ENCODE measurements at places on chromosomes 1 and 21.

DNA sequence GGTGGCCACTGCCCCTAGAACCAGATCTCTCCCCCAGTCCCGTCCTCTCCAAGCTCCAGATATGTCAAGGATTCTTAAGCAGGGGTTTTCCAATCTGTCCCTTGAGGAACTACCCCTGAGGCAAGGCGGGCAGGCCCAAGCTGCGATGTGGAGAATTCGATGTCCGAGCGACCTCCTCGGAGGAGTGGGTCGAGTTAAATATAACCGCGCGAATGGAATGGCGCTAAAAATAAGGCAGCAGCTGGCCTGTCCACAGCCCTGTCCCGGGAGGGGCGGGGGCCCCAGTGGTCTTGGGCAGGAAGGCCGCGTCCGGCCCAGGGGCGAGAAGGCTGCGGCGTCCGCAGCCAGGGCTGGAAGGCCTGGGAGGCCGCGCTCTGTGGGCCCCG lies 5.8 kb upstream of the FOXD3 start:
- no peak for DNase-seq

DNA sequence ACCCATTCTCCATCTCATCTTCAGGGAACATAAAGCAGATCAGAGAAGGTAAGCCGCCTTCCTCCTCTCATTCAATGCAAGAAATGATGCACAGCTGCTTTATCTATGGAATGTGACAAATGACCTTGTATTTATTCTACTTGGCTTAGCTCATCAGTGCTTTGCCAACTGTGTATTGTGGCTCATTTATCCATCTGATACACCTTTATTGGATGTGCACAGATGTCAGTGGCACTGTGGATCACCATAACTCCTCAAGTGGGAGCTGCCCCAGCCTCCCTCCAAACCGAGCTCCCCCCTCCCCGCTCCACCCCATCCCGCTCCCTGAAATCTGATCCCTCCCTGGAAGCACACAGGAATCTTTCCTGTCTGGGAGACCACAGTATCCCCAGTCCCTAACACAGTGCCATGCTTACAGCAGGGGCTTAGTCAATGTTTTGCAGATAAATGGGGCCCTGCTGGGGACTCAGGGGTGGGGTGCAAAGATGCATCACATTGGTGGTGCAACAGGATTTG lies 156.0 kb upstream of the RAB4A start:
- DNase-seq, result no peak

- peak; percentile 68 for DNase-seq
Measured at GRCh38 chr1:39183503-39184353, 20.8 kb upstream of the MACF1 start.

DNA sequence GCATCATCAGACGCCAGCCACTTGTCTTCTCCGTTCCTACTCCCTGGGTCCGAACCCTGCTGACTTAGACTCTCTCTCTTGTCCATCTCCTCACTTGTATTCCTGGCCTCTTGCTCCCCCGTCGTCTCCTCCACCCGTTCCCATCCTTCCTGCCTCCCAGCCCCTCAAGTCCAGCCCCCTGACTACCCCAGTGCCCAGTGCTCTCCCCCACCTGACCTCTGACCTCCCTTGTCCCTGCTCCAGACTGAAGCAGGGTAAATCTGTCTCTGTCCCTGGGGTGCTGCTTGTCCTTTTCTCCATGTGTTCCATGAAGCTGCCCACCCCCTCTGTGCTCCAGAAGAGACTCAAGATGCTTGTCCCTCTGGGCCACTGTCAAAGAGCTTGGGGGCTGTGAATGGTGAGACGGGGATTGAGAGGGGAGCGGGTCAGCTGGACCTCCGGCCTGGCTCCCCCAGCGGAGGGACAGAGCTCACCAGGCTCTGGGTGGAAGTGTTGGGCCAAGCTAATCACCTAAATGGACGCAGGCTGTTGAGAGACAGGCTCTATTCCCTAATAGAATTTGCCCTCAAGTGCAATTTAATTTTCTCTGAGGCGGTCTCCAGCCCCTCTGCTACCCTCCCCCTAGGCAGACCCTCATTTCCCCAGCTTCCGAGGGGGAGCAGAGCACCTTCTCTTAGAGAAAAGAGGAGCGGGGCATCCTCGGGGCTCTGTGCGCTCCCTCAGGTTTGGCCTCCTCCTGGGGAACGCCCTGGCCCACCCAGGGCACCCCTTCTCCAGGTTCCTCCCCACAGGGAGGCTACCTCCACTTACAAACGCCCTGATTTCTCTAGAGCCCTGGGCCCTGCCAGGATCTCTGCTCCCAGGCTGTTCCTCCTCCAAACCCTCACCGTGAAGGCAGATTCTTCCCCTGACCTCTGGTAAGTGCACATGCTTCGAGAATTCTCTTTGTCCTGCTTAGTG lies 11.0 kb upstream of the LHX4 start:
- no peak for DNase-seq

DNA sequence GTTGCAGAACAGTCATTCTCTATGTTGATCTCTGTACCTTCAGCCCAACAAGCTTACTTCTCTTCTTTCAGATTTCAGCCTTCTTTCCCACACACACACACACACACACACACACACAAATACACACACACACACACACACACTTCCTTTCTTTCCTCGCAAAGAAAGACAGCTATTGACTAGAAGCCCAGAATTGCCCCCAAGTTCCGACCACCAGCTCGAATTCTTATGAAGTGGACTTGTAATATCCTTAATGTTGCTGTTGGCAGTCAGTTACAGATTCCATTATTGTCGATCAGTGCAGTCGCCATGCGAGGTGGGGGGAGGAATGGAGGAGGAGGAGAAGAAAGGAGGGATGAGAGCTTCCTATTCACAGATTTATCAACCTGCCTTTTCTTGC lies 125.5 kb downstream of the CLEC20A start:
- DNase-seq, result no peak

Data from T-helper 9 cell (primary cell).